Skeletal muscle tissue (tissue), 5 donors: ENCODE measurements at places on chromosomes 13 and 19. TPM values are rescaled to one million over a fixed set of nuclear protein-coding genes. Genes with fewer than 3 reads are reported as not detected.

ZFP14 gene
- 6.8 TPM for total RNA-seq

CD22 gene
- 4.7 TPM for total RNA-seq

MAST1 gene
- total RNA-seq: not detected

ZNF534 gene
- 0.52 TPM for total RNA-seq

ZNF567 gene
- 7.3 TPM for total RNA-seq

RBM26 gene
- 31.3 TPM for total RNA-seq

CGB5 gene
- total RNA-seq: not detected

GADD45B gene
- 5.7 TPM for total RNA-seq

TEX26 gene
- not detected for total RNA-seq

LRRC4B gene
- 5.2 TPM for total RNA-seq

RASL11A gene
- total RNA-seq: 5.7 TPM

CERS4 gene
- total RNA-seq: 17.7 TPM

KISS1R gene
- not detected for total RNA-seq

MUC16 gene
- not detected for total RNA-seq
